ENCODE measurements at places on chromosomes 3 and 15.

DNA sequence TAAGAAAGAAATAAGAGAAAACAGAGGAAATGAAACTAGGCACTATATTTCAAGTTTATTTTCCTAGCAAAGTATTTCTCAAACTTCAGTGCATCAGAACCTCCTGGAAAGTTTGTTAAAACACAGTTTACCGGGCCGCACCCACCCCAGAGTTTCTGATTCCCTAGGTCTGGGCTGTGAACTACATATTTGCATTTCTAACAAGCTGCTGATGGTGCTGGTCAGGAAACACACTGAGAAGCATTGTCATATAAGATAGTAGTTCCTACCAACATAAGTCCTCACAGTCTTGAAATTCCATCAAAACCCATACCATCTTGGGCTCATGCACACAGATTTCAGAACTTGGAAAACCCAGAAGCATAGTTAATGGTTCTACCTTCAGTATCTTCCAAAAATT lies 8.3 kb downstream of the SLC9A9 start:
- no peak for DNase-seq

- no peak for DNase-seq
Measured at GRCh38 chr3:126351086-126351770, 6.0 kb downstream of the KLF15 start.

DNA sequence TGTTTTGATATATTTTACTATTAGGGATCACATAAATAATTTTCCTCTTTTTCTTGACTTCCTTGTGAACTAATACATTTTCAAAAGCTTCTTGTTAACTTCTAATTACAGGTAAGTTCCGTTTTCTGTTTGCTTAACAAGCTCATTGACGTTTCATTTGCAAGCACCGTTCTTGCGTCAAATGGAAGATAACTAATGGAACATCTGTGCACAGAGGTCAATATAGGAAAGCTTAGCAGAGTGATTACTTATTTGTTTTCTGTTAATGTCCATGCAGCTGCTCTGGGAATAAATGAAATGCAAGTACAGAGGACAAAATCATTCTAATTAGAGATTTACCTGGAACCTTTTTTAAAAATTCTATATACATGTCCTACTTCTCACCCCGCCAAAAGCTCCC lies 115.5 kb upstream of the C2CD4B start:
- no peak for DNase-seq

DNA sequence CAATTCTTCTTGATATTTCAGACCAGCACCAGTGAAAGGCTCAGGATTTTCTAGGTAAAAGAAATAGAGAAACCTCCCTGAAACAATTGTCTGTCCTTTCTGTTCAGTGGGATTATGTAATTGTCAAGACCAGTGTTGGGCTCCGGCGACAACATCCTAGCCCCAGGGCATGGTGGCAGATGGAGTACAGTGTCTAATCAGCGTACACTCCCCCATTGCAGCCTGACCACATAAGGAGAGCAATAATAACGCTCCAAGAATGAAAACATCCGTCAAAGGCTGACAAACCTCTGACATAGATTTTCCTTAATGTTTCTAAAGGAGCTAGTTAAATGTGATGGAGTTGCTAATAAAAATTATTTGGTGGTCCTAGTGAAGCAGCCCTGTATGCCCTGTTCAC lies 144.6 kb downstream of the EBLN2 start:
- no peak for DNase-seq

- DNase-seq = no peak
Measured at GRCh38 chr3:72165808-72166207, 380.9 kb upstream of the PROK2 start.

GRCh38 chr3:150292891-150293290 lies 115.2 kb upstream of the TSC22D2 start:
- no peak for DNase-seq

- DNase-seq = no peak
Measured at GRCh38 chr3:69784954-69785514, 45.8 kb downstream of the MITF start.

- no peak for DNase-seq
Measured at GRCh38 chr3:52147804-52148203, 6.4 kb downstream of the POC1A start.

- DNase-seq = no peak
Measured at GRCh38 chr3:105827959-105828358, 40.9 kb downstream of the CBLB start.

GRCh38 chr3:72047221-72047871 lies 262.4 kb upstream of the PROK2 start:
- no peak for DNase-seq

- DNase-seq = no peak
Measured at GRCh38 chr15:83061680-83062079, 5.4 kb downstream of the BTBD1 start.

- DNase-seq = no peak
Measured at GRCh38 chr15:70362886-70363285, 265.2 kb upstream of the TLE3 start.

DNA sequence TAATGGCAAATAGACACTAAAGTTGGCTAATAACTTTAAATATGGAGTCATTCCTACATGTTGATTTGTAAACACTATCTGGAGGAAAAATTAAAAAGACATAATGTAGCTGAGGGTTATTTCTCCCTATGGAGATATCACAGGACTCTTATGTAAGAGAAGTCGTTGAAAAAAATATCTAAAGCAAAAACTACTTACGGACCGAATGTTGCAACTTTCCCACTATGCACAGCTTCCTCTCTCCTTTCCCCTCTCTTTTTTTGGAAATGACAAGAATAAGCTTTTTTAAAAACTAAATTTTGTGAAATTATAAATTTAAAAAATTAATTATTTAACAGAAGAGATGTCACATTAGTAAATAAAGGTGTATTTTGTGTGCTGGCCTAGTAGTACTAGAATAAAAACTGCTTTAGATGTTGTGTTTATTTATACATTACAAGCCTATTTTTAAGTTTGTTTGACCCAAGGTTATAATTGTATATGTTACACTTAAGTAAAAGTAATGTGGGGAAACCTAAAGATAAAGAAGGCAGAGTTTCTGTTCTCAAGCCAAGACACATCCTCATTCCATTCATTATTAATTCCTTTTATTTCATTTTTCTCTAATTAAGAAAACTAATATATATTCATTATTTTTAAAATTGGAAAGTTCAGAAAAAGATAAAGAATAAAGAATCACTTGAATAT lies 20.7 kb upstream of the PPARG start:
- no peak for DNase-seq

DNA sequence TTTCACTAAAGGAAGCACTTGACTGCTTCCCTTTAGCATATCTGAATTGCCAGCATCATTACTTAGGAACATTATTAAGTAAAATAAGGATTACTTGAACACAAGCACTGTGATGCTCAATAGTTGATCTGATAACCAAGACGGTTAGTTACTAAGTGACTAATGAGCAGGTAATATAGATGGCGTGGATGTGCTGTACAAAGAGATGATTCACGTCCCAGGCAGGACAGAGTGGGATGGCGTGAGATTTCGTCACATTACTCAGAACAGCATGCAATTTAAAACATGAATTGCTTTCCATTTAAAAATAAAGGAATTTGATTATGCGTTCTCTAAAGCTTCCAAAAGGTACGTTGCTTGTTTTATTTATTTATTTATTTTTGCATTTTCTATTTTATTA lies 240.0 kb upstream of the ARHGEF26 start:
- no peak for DNase-seq

- DNase-seq = no peak
Measured at GRCh38 chr3:49844464-49845183, 11.7 kb downstream of the TRAIP start.

GRCh38 chr3:100869787-100870186 lies 123.4 kb downstream of the ABI3BP start:
- DNase-seq = no peak

DNA sequence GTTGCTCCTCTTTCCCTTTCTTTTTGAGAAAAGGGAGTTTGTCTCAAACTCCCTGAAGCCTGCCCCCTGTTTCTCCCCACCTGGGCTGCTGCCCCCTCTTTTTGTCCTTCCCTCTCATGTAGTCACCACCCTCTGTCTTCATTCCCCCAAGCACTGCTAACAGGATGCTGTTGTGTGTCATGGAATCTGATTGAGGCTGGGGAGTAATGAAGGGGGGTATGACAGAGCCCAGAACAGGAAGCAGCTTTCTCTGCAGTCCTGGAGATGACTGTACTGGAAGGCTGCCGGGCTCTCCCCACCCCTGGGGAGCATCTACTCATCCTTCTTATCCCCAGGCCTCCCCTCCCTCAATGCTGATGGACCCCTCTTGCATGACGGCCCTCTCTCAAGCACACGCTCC lies 181.6 kb downstream of the ABHD5 start:
- no peak for DNase-seq

DNA sequence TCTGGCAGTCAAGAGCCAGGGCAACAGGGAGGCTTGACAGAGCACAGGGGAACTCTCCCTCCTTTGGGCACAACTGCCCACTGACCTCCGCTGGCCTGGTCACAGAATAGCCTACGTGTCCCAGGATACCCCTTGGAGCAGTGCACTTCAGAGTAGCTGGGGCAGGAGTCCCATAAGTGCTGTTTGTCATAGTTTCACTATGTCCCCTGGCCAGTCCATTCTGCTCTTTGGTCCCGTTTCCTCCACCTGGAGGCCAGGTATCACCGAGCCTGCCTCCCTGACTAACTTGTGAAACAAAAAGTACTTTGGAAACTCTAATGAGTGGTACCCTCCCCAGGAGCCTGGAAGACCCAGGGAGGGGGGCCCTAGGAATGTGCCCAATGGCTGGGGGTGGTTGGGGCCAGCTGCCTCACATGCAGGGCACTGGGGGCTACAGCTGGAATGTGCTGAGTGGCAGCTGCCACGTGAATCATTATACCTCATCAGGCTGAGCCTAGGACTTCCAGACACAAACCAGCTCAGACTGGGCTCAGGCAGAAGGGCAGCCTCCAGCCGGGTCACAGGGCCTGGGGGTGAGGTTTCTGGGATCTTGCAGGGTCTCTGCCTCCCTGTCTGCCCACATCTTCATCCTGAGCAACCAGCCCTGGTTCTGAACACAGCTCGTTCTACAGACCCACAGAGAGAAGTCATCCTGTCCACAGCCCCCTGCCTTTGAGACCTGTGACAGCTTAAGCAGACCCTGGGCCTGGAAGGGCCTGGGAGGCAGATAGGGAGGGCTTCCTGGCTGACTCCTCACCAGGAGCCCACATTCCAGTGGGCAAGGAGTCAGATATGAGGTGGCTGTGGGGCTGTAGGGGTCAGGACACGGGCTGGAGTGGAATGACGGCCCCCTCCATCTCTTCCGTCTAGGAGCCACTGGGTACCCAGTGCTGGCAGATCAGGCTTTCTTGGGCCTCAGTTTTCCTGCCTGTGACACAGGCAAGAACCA lies 914 bp upstream of the PTH1R start:
- DNase-seq = no peak

DNA sequence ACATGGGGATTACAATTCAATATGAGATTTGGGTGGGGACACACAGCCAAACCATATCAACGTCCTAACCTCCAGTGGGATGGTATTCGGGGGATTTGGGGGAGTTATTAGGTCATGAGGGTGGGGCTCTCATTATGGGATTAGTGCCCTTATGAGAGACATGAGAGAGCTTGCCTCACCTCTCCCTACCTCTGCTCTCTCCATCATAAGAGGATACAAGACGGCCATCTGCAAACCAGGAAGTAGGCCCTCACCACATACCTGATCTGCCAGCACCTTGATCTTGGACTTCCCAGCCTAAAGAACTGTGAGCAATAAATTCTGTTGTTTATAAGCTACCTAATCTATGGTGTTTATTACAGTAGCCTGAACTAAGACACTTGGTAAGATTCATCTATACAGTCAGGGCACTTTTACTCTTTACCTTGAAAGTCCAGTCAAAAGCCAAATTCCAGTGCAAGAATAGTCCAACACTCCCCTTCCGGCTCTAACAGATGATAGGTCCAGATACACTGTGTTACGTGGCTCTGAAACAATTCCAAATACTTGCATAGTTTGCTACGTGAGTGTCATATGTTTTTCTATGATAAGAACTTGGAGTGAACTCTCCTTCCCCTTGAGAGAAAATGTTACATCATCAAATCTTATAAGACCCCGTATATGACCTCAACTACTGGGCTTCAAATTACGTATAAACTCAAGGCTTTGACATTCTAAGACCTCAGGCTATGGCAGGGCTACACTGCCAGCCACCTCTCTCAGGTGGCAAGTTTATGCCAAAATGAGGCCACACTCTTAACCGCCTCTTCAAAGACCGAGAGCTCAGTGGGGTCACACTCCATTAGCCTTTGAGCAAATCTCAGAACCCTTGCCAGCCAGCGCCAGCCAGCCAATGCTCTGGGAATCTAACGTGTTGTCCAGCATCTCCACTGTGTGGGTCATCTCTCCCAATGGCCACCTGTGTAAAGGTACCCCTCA lies 129.9 kb downstream of the XXYLT1 start:
- no peak for DNase-seq

- DNase-seq = no peak
Measured at GRCh38 chr15:66931768-66932633, 133.4 kb upstream of the SMAD3 start.

GRCh38 chr3:131067983-131068382 lies 41.3 kb downstream of the NEK11 start:
- DNase-seq = no peak

GRCh38 chr15:45660231-45660979 lies 25.6 kb downstream of the SQOR start:
- DNase-seq = no peak

GRCh38 chr3:140896997-140897396 lies 44.6 kb upstream of the SLC25A36 start:
- no peak for DNase-seq

DNA sequence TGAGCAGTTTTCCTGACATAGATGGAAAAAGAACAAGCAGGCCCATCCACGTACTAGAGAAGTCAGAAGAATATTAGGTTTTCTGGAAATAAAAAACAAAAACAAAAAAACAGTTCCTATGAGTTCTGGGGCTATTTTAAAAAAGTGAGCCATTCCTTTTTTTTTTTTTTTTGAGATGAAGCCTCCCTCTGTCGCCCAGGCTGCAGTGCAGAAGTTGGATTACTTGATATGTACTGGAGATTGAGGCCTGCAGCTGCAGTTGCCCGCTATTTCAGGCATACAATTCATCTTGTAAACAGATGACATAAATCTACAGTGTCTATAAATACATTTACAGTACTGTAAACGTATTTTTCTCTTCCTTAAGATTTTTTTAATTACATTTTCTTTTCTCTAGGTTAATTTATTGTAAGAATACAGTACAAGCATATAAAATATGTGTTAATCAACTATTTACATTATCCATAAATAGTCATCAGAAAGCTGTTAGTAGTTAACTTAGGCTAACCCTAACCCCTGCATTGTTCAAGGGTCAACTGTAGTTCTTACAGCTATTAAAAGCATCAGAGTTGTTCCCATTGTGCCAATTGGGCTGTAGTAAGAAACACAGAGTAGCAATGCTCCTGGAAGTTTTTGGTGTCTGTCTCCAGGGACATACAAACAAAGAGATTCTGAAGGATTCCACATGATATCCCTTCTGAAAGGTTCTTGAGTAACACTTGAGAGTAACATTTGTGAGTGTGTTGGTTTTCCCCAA lies 11.2 kb upstream of the ACTL6A start:
- no peak for DNase-seq

DNA sequence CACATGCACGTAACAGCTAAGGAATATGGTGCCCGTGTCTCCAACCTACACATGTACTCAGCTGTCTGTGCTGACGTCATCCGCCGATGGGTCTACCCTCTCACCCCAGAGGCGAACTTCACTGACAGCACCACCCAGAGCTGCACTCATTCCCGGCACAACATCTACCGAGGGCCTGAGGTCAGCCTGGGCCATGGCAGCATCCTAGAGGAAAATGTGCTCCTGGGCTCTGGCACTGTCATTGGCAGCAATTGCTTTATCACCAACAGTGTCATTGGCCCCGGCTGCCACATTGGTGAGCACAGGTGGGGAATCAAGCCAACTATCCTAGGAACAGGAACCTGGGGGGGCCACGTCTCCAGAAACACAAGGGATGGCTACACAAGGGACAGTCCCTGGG lies 5.3 kb downstream of the EIF2B5 start:
- DNase-seq = no peak
